ENCODE measurements at places on chromosomes 6 and 20. TPM values are rescaled to one million over a fixed set of nuclear protein-coding genes. Genes with fewer than 3 reads are reported as not detected.

GRCh38 chr20:53959911-53960578 lies 110.3 kb downstream of the BCAS1 start:
- no peak for DNase-seq

DNA sequence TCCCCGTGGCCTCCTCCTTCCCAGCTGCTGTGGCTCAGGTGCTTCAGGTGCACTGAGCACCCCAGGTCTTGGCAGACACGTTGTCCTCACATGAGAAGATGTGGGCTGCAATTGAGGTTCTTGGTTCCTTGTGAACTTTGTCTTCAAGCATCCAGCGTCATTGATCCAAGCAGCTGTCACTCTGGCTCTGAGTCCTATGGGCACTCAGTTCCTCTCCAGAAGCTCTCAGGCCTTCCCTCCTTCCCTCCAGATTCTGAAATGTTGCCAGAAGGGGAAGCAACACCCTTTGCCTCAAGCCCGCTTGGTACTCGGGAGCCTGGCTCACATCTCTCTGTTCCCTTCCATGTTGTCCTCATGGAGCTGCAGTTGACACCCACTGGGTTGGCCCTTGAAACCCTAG lies 8.4 kb upstream of the MRGBP start:
- DNase-seq: no peak

Gene IMPG1
- total RNA-seq: not detected

Gene TMC2
- total RNA-seq: not detected

DNA sequence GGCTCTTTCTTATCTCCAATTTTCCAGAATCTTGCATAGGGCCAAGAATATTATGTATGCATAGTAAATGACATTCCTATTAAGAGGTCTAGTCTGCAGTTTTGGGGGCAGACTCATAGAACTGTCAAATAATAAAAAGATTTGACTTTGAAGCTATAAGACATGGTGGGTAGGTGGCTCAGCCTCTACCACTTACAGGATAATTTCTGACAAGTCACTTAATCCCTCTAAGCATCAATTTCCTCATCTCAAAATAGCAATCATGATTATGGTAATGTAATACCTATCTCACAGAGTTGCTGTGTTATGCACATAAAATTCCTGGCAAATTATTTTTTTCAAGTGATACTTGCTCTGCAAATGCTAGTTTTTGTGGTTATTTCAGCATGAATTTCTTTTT lies 329.1 kb downstream of the PLCB1 start:
- DNase-seq: no peak

DNA sequence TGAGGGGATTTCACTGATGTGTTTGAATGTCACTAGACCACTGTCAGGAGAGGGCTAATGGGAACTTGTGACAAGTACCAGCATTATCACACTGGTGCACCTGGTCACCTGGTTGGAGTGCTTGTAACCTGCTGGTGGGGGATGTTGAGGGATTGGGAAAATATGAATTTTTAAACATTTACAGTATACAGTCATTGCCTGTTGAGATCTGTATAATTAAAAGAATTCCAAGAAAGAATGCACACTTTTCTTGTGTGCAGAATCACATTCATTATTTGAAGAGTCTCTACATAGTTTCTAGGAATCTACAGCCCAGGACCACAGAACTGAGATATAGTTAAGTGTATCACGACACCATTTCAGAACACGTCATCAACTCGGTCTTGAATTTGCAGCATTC lies 118.4 kb downstream of the AIG1 start:
- no peak for DNase-seq

GRCh38 chr6:54860739-54861138 lies 14.2 kb downstream of the FAM83B start:
- no peak for DNase-seq
